ENCODE measurements at places on chromosomes 16 and 17.

- DNase-seq = no peak
These were observed 13.3 kb upstream of the PAFAH1B1 start for GRCh38 chr17:2580151-2580550.

GRCh38 chr17:6894206-6894528, 62.6 kb upstream of the TEKT1 start:
- DNase-seq = no peak

DNA sequence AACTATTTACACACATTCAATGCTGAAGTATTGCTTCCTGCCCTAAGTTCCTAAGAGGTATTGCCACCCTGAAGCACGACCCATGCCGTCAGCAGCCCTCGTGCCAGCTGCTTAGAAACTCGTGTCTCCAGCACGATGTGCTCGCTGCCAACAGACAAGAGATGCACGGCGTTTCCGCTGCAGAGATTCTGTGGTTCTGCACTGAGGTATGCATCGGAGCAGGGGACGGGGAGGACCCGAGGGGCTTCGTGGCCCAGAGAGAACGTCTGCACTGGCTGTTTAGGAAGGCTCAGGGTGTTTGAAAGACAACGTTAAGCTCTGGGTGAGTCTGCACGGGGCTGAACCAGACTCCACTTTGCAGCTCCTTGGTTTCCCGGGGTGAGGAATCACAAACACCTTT, 82.7 kb upstream of the CREBBP start:
- no peak for DNase-seq

- DNase-seq = no peak
These were observed 4.4 kb downstream of the PRSS36 start for GRCh38 chr16:31145398-31145990.

GRCh38 chr16:546909-547770, 13.1 kb upstream of the PRR35 start:
- DNase-seq = no peak

DNA sequence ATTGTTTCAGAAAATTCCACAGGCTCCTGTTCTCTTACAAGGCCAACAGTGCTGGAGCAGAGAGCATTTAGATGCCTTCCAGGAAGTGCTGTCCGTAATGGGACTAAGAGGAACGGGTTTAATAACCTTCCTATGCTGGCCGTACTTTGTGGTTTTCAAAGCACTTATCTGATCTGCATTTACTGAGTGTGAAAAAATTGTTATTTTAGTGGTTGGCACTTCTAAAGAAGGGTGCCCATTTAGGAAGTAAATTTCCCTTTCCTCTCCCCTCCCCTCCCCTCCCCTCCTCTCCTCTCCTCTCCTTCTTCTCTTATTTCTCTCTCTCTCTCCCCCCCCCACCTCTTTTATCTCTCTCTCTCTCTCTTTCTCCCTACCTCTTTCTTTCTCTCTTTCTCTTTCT, 72.0 kb upstream of the DNAJA2 start:
- no peak for DNase-seq
